HCT116 (cell line): ENCODE measurements at places on chromosomes 7 and 10.

- DNase-seq: no peak
Measured at GRCh38 chr10:11560076-11560709, 51.3 kb downstream of the USP6NL start.

- DNase-seq: no peak
Measured at GRCh38 chr10:106618646-106619045, 545.9 kb downstream of the SORCS1 start.

- no peak for DNase-seq
Measured at GRCh38 chr10:98924526-98924925, 311.1 kb downstream of the HPSE2 start.

- no peak for DNase-seq
Measured at GRCh38 chr7:38842746-38843145, 66.2 kb downstream of the VPS41 start.

DNA sequence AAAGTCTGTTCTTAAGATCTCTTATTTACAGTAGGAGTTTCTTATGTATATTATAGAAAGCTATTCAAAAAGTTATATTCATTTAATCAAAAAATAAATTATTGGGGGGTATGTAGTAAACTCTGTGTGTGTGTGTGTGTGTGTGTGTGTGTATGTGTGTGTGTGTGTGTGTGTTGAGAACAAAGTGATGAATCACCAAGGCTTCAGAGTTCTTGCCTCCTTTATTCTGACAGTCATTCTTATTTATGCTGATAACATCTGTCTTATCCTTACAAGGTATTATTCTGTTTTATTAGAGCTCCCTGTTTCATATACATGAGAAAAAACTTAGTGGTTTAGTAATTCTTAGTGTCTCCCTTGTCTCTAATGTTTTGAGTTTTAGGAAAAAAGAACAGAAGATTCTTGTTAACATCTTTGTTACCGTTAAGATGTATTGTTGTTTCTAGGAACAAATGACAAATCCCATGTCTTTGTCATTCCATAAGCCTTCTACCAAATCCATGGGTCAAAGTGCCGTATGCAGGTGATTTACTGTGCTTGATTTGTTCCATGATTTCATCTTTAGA, 424.0 kb downstream of the EXOC4 start:
- DNase-seq: no peak

- DNase-seq: no peak
Measured at GRCh38 chr10:88262591-88263234, 320.4 kb downstream of the RNLS start.

DNA sequence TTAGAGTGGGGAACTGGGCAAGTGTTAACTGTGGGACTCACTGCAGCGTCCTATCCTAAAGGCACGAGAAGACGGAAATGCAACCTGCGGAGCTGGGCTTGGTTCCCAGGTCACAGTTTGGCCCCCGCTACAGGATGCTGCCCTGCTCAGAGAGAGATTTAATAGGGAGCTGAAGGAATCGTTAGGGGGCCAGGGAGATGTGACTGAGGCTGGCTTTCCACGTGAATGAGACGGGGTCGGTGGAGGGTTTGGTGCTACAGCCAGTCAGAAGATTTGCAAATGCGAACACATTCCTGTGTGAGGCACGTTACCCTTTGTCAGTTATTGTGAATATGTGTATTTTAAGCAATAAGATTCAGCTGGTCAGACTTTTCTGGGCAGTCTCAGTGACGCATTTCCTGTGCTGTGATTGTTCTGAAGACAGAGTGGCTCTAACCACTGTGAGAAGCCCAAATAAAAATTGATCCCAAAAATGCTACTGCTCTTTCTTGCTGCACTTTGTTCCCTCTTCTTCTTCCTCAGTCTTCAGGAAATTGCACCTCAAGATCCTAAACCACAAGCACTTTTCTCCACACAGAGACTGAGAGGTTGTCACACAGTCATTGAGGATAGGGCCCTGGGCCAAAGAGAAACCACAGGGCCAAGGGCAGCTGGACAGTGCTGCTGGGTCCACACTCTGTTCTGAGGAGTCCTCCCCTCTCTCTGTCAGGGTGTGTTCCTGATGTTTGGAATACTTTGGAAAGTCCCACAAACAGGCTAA, 21.2 kb downstream of the CYP17A1 start:
- DNase-seq: no peak
